ENCODE measurements at places on chromosomes 2 and 18.

DNA sequence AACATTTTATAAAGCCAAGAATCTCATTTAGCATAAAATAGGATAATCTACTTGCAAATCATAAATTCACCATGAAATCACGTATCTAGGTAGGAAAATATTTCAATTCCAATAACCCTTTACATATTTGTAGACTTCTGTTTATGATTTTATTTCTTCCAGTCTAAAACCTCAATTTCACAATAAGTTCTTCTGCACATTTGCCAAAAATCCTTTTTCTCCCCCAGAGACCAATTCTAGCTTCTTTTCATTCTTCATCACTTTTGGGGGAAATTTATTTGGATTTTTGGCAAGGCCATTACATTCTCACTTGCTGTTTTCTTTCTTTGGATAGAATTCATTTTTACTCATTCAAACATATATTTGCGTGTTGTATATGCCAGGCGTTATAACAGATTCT is 86.8 kb downstream of the SPRED2 start:
- no peak for DNase-seq

DNA sequence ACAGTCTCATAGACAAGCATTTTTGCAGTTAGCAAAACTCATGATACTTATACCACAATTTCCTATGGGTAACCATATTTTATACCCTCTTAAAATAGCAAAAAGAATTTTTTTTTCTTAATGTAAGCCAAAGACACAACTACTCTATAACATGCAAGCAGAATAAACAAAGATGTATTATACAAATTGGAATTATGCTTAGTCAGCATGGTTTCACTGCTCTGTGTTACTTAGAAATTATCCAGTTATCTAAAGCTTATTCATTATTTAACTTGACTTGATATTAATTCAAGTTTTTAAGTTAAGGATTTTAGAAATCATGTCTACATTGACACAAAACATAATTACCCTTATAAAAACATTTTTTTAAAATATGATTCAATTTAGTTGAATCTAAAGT is 449.8 kb upstream of the CDH2 start:
- no peak for DNase-seq

DNA sequence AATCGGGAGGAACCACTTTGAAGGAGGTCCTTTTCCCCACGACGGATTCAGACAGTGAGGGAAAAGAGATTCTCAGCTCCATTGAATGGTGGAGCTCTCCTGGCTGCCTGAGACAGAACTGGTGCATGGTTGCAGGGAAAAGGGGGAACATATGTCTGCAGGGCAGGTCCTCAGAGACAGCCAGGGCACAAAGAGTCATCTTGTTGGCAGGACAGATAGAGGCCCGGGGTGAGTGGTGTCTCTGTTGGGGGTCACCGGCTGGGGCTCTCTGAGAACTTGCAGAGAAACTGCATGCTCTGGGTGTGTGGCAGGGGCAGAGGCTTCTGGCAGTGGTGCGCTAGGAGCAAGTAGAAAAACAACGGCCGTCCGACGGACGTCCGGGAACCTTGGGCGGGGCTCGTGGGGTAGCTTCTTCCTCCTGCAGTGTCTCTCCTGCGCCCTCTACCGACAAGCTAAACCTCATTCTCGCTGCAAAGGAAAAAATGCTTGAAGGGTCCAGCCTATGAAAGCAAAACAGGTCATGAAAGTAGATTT is 94.3 kb downstream of the CDCA7 start:
- peak; percentile 77 for DNase-seq

GRCh38 chr18:70386582-70386981 is 97.7 kb downstream of the SOCS6 start:
- no peak for DNase-seq

Measured in activated CD4-positive, alpha-beta T cell treated with anti-CD3 and anti-CD28 coated beads, Interleukin-2, Interleukin-4, amounts not matched to agents 100 ng/mL and 50 ng/mL, durations not matched to agents 16 hours and 8 hours (primary cell).